ENCODE measurements at places on chromosomes 6 and 20. TPM values are rescaled to one million over a fixed set of nuclear protein-coding genes. Genes with fewer than 3 reads are reported as not detected.

GFOD1 gene
- total RNA-seq: 1.1 TPM

THEMIS gene
- total RNA-seq: 64.9 TPM

DNA sequence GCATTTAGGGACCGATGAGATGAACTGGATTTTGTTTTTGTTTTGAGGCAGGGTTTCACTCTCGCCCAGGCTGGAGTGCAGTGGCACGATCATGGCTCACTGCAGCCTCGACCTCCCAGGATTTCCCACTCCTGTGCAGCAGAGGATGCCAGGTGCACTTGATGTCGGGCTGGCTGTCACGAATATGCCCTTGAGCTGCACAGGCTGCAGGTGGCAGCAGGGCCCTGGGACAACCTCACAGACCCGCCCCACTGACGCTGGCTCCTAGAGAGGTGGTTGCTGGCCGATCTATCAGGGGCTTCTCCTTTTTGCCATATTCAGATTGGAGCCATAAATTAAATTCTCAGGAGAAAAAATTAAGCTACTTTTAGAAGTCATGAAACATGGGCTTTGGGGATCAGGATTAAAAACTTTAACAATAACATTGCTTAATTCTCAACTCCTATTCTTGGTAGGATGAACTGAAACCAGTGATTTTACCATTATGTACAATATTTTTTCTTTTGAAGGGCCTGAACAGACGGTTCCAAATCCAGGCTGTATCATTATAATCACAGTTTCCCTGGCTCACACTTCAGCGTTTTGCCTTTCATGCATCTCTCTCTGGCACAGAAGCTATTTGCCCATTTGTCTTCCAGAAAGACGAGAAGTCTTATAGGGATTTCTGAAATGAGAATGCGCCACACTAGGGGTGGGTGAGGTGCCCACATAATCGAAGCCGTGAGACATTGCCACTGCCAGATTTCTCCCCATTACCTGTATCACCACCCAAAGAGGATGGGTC is 32.4 kb downstream of the NQO2 start:
- ATAC-seq: peak; percentile 43

DNA sequence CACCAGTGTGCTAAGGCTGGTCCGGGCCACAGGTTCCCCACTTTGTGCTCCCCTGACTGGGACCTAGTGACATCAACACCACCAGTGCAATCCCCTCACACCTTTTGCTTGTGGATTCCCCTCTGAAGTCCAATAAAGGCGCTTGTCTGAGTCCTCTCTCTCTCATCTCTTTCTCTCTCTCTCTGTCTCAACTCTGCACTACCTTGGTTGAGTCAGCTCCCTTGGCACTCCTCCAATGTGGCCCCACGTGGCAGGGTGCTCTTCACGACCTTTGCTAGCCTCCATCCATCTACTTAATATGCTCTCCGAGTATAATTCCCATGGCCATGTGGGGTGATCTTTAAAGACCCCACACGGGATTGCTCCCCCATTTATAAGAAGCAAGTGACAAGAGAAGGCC is 385.0 kb downstream of the CD83 start:
- peak; percentile 35 for ATAC-seq
